ENCODE measurements at places on chromosomes 5 and 9.
A peak's percentile ranks its signal among the peaks of the same experiment; 100 is the strongest.

DNA sequence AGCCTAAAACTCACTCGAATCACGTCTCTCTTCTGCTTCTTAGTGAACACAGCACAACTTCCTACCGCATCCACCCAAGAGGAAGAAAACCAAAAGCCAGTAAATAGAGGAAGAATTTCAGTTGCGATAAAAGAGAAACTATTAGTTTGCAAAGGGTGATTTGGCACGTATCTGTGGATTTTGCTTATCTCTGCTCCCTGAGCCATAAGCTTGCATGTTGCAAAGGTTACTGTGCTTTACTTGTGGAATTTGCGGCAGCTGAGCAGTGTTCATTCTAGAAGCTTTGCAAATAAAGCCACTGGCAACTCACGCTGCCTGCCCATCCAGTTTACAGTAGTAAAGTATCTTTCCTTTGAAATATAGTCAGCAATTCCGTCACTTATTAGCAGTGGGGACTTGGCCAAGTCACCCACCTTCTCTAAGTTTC lies 149.0 kb upstream of the PCA3 start:
- DNase-seq: no peak

- no peak for DNase-seq
Measured at GRCh38 chr9:100030548-100030947, 68.3 kb downstream of the ERP44 start.

- no peak for DNase-seq
Measured at GRCh38 chr9:7848498-7848897, 48.9 kb upstream of the DMAC1 start.

DNA sequence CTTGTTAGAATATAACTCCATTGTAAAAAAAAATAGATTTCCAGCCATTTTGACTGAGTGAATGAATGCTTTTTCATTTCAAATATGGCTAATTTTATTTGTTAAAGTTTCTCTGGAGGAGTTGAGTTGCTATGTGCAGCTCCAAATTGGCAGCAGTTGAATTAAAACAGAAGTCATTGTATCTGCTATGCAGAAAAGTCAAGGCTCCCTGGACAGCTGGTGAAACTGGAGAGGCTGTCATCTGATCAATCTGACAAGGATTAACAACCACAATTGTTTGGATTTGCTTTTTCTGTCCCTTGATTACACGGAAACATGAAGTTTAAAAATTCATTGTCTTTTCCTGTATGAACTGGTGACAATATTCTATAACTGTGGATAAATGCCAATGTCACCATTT lies 713.9 kb downstream of the EFNA5 start:
- no peak for DNase-seq

- no peak for DNase-seq
Measured at GRCh38 chr5:168198359-168198758, 93.1 kb upstream of the WWC1 start.

- DNase-seq: peak; percentile 45
Measured at GRCh38 chr9:128503870-128504269, 649 bp upstream of the GLE1 start.

DNA sequence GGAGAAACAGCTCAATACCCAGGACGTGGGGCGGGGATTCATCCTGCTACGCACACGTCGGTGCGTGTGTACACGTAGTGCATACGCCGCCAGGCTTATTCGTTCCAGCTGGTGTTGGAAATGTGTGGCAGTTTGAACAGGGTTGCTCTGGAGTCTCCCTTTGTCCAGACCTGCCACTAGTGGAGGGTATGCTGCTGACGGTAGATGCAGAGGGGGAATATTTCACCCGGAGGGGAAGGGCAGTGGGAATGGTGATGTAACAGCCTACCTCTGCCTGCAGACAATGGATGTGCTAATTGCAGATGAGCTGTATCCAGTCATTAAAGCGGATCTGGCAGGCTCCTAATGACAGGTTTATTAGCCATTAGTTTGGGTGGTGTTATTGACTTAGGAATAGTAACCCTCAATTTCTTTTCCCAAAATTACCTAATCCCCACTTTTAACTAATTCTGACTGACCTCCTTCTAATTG lies 142.7 kb downstream of the PAX5 start:
- DNase-seq: no peak

- no peak for DNase-seq
Measured at GRCh38 chr5:60257596-60258271, 364.2 kb upstream of the PDE4D start.

- DNase-seq: no peak
Measured at GRCh38 chr5:85337435-85337834, 952.8 kb upstream of the EDIL3 start.
